Uterus (tissue), 4 donors: ENCODE measurements at places on chromosomes 4 and X. TPM values are rescaled to one million over a fixed set of nuclear protein-coding genes. Genes with fewer than 3 reads are reported as not detected.

SPANXD gene
- not detected for total RNA-seq

PHF8 gene
- 7.1 TPM for total RNA-seq

XAGE2 gene
- total RNA-seq: not detected

RTL9 gene
- not detected for total RNA-seq

MAGEA2B gene
- total RNA-seq: not detected

DAPP1 gene
- total RNA-seq: 1.8 TPM

RPL34 gene
- total RNA-seq: 6,726 TPM

TBC1D9 gene
- total RNA-seq: 3.8 TPM

PNMA6F gene
- not detected for total RNA-seq

DNA sequence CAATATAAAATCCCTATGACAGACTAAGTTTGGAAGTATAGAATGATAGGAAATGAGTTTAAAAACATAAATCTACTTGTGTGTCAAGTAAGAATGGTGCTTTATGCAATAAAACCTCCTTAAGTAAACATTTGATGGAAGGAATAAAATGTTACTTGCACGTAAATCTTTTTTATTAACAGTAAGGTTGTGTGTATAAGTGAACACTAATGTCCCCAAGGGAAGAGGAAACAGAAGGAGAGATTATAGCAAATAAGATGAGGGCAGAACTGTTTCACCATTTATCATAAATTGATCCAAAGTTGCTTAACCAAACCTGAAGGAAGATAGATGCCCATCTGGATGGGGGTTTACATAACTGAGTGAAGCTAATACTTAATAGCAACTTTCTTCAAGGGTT, 86.8 kb downstream of the FRMPD4 start:
- H3K4me3 ChIP-seq: no peak overlapping the region
- H3K4me1 ChIP-seq: no peaks in the 10 kb centered on the region
- no peak overlapping the region for H3K27ac ChIP-seq
- no peak for DNase-seq
- H3K27me3 ChIP-seq: no peaks in the 10 kb centered on the region
- H3K36me3 ChIP-seq: no peaks in the 10 kb centered on the region

- peak; percentile 59 for DNase-seq
- peak overlapping the region; percentile 23 for H3K27ac ChIP-seq
- no peaks in the 10 kb centered on the region for H3K27me3 ChIP-seq
- H3K36me3 ChIP-seq: no peaks in the 10 kb centered on the region
Observed at GRCh38 chr4:88240297-88240714, 44.1 kb downstream of the PPM1K start.

GRCh38 chr4:157052429-157053040, 23.4 kb upstream of the GLRB start:
- no peaks in the 10 kb centered on the region for H3K27me3 ChIP-seq
- no peak for DNase-seq
- no peaks in the 10 kb centered on the region for H3K36me3 ChIP-seq
- H3K4me3 ChIP-seq: no peak overlapping the region
- no peaks in the 10 kb centered on the region for H3K4me1 ChIP-seq

GRCh38 chr4:33989820-33990443, 2254.4 kb downstream of the ARAP2 start:
- H3K36me3 ChIP-seq: no peaks in the 10 kb centered on the region
- no peaks in the 10 kb centered on the region for H3K27me3 ChIP-seq
- no peak for DNase-seq
- no peak overlapping the region for H3K4me3 ChIP-seq

GRCh38 chr4:142558851-142559250, 287.2 kb downstream of the INPP4B start:
- H3K27ac ChIP-seq: no peak overlapping the region
- H3K36me3 ChIP-seq: no peaks in the 10 kb centered on the region
- no peak for DNase-seq
- no peaks in the 10 kb centered on the region for H3K4me1 ChIP-seq
- H3K4me3 ChIP-seq: no peak overlapping the region
- H3K27me3 ChIP-seq: no peaks in the 10 kb centered on the region

- DNase-seq: no peak
- H3K27me3 ChIP-seq: no peaks in the 10 kb centered on the region
- H3K36me3 ChIP-seq: no peaks in the 10 kb centered on the region
Observed at GRCh38 chr4:80195441-80196140, 1.7 kb upstream of the PRDM8 start.

- no peaks in the 10 kb centered on the region for H3K27me3 ChIP-seq
- DNase-seq: no peak
- no peaks in the 10 kb centered on the region for H3K36me3 ChIP-seq
- H3K4me3 ChIP-seq: peak overlapping the region; percentile 4
Observed at GRCh38 chrX:131764216-131764615, 220.3 kb downstream of the OR13H1 start.

DNA sequence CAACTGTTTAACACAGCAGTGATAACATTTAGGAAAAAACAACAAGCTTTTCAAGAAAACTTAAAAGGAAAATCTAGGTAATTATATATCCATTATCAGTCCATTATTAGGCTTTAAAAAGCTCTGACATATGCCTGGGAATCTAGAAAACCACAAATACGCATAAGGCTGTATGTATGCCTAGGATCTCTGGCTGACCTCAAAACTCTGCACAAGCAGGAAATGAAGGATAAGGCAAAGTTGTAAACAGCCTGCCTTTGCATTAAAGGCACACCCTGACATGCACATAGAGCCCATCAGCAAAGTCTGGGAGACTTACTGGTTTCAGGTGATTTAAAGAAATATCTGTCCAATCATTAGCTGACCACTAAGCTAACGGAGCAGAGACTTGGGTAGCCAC, 14.0 kb downstream of the TIMP1 start:
- no peaks in the 10 kb centered on the region for H3K36me3 ChIP-seq
- H3K4me3 ChIP-seq: no peak overlapping the region
- H3K27me3 ChIP-seq: no peaks in the 10 kb centered on the region

DNA sequence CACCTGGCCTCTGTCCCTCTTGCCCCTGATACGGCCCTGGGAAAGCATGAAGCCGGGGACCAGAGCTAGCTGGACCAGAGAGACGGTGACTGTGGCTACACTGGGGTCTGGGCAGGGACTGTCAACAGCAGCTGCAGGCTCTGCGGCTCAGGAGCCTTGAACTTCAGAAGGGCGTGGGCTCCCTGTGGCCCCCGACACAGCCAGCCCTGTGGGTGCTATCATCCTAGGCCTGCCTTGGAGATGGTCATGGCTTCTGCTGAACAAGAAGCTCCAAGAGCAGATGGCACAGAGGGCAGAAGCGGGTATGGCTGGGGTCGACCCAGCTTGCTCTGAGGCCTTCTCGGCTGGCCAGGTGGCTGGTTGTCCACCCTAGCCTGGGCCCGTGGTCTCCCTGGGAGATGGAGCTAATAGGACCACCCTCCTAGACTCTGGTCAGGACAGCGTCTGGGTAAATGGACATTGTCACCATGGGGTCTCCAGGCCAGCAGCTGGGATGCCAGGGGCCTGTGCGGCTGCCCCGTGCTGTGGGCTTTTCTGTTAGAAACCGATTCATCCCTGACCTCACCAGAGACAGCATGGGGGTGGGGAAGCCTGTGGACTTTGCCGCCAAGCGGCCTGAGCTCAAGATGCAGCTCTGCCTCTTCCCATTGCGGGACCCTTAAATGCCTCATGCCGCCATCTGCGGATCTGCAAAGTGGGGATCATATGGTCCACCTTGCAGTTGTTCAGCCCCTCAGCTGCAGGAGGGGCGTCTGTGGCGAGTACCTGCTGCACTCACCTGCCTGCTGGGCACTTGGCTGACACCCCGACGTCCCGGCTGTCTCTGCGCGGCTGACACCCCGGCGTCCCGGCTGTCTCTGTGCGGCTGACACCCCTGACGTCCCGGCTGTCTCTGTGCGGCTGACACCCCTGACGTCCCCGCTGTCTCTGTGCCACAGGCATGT, 21.1 kb downstream of the CPZ start:
- H3K27me3 ChIP-seq: no peaks in the 10 kb centered on the region
- no peak overlapping the region for H3K27ac ChIP-seq

- no peaks in the 10 kb centered on the region for H3K4me1 ChIP-seq
- no peak overlapping the region for H3K4me3 ChIP-seq
- H3K36me3 ChIP-seq: no peaks in the 10 kb centered on the region
- DNase-seq: no peak
- H3K27me3 ChIP-seq: peaks cover 64% of the 10 kb centered on the region
Observed at GRCh38 chrX:140507223-140507981, 2.5 kb upstream of the SOX3 start.

GRCh38 chr4:88814043-88814617, 116.5 kb upstream of the NAP1L5 start:
- DNase-seq: no peak
- H3K4me1 ChIP-seq: no peaks in the 10 kb centered on the region
- H3K4me3 ChIP-seq: no peak overlapping the region
- no peaks in the 10 kb centered on the region for H3K36me3 ChIP-seq

GRCh38 chrX:132114607-132115006, 13.2 kb downstream of the FRMD7 start:
- no peak overlapping the region for H3K4me3 ChIP-seq
- no peaks in the 10 kb centered on the region for H3K4me1 ChIP-seq
- H3K36me3 ChIP-seq: no peaks in the 10 kb centered on the region
- no peaks in the 10 kb centered on the region for H3K27me3 ChIP-seq

DNA sequence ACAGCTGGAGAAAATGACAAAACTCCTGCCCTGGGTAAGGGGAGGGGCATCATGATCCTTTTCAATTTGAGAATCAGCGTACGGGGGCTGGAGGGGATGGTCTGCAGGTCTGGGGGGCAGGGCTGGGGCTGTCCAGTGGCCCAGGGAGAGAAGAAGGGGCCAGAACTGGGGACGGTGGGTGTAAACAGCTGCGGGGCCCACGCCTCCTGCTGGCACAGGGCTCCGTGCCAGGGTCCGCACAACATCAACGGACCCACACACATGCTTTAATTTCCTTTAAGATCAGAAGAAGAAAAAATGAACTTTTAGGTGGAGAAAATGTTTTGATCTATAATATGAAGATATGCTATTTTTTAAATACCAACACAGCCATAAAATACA, 52.1 kb downstream of the PSAPL1 start:
- no peaks in the 10 kb centered on the region for H3K36me3 ChIP-seq
- no peaks in the 10 kb centered on the region for H3K27me3 ChIP-seq
- H3K27ac ChIP-seq: no peak overlapping the region
- peak; percentile 5 for DNase-seq
- H3K4me3 ChIP-seq: no peak overlapping the region

DNA sequence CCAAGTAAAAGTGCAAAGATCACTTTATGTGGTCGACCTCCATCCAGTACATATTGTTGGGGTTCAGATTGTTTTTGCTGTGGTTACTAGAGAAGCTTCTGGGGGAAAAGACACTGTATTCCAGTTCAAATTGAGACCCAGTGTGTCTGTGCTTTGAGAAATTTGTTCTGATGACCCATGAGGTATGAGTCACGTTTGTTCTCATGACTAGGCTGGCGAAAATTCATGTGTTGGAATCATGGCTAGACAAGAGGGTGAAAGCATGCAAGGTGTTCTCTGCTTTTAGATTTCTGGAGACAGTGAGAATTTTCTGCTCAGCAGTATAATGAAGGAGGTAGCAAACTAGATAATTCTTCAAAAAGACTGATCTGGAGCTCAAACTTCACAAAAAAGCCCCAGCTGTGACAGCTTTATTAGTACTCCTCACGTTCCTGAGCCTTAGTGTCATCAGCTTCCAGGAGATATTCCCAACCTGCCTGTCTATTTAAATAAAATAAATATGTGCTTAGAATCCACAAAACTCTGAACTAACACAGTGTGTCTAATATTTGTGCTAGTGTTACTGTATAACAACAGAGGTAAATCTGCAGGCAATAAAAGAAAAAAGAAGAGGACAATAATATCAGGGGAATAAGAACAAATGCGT, 24.4 kb upstream of the FAM47B start:
- H3K4me1 ChIP-seq: no peaks in the 10 kb centered on the region
- H3K4me3 ChIP-seq: no peak overlapping the region
- H3K27ac ChIP-seq: no peak overlapping the region
- no peaks in the 10 kb centered on the region for H3K27me3 ChIP-seq
- DNase-seq: no peak

- H3K4me1 ChIP-seq: no peaks in the 10 kb centered on the region
- H3K27ac ChIP-seq: no peak overlapping the region
- H3K36me3 ChIP-seq: no peaks in the 10 kb centered on the region
- no peaks in the 10 kb centered on the region for H3K27me3 ChIP-seq
- no peak overlapping the region for H3K4me3 ChIP-seq
Observed at GRCh38 chrX:69151866-69152284, 13.4 kb downstream of the PJA1 start.

GRCh38 chr4:75051431-75051830, 118.5 kb downstream of the PARM1 start:
- H3K4me1 ChIP-seq: no peaks in the 10 kb centered on the region
- H3K4me3 ChIP-seq: no peak overlapping the region
- no peak for DNase-seq
- H3K27me3 ChIP-seq: no peaks in the 10 kb centered on the region
- H3K27ac ChIP-seq: no peak overlapping the region

DNA sequence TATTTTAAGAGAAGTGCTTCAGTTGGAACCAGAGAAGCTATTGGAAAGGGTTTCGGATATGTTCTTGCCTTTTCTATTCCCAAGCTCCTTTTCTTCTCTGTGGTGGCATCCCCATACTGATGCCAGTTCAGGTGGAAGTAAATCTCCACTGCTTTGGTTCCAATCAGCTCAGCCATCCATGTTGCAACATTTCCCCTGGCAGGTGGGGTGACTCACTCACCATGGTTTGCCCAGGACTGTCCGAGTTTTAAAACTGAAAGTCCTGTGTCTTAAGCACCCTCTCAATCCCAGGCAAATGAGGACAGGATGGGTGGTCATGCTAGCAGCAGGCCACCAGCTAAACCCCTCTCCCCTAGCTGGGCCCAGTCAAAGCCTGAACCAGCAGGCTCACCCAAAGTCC, 15.1 kb downstream of the RAI2 start:
- H3K4me3 ChIP-seq: no peak overlapping the region
- DNase-seq: no peak
- peak overlapping the region; percentile 5 for H3K27ac ChIP-seq
- H3K36me3 ChIP-seq: no peaks in the 10 kb centered on the region

DNA sequence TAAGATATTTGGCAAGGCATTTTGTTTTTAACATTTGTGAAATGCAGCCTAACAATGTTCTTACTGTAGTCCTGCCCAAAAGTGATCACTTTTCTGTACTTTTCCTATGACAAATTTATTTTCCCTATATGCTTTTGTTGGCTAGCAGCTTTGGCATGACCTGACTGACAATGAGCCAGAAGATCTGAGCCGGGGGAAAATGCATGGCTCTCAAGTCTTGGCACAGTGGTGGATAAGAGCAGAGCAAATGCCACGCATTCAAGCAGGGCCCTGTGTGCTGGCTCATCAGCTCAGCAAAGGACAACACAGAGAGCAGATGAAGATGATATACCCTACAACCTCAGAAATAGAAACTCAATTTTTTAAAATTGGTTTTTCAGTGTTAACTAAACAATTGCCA, 187.3 kb downstream of the ANAPC10 start:
- no peaks in the 10 kb centered on the region for H3K27me3 ChIP-seq
- no peak overlapping the region for H3K4me3 ChIP-seq
- H3K4me1 ChIP-seq: no peaks in the 10 kb centered on the region
- no peaks in the 10 kb centered on the region for H3K36me3 ChIP-seq
- no peak overlapping the region for H3K27ac ChIP-seq
